Hippocampal formation (tissue), 2 donors: ENCODE measurements at places on chromosomes 4 and X.

DNA sequence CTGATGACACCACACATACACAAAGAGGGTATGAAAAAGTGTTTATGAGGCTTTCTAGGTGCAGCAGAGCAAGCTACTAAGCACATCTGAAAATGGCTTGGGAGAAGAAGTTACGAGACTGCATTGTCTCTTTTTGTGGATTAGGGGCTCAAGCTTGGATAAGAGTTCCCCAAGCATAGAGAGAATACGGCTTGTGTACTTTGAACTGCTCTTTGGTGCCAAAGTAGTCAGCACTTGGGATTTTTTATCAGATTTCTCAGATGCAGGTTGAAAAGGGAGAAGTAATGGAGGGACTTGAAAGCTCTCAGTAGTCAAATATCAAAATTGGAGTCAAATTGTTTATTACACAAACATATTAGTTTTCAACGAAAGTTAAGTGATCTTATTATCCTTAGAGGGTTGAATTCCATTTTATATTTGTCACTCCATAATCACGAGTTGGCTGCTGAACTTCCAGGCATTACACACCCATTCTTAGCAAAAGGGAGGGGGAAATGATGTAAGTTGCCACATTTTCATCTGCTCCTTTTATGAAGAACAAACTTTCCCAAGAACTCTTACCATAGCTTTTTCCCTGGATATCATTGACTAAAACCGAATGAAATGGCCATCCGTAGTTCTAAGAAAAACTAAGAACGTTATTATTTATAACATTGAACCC, 1904.9 kb downstream of the PCDH7 start:
- no peak for DNase-seq

DNA sequence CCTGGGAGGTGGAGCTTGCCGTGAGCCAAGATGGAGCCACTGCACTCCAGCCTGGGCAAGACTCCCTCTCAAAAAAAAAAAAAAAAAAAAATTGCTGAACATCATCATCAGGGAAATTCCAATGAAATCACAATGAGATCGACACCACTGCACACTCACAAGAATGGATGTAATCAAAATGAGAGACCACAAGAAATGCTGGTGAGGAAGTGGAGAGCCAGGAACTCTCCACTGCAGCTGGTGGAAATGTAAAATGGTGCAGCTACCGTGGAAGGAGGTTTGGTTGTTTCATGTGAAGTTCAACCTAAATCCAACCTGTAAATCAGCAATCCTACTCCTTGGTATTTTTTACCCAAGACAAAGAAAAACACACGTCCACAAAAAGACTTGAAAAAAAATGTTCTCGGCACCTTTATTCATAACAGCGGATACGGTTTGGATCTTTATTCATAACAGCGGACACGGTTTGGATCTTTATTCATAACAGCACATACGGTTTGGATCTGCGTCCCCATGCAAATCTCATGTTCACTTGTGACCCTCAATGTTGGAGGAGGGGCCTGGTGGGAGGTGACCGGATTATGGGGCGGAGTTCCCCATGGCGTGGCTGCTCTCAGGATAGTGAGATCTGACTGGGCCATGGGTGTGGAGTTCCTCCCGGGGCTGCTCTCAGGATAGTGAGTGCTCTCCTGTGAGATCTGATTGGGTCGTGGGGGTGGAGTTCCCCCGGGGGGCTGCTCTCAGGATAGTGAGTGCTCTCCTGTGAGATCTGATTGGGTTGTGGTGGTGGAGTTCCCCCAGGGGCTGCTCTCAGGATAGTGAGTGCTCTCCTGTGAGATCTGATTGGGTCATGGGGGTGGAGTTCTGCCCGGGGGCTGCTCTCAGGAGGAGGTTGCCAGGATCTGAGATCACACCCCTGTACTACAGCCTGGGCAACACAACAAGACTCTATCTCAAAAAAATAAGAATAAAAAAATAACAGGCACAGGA, 7.7 kb downstream of the GAK start:
- no peak for DNase-seq

DNA sequence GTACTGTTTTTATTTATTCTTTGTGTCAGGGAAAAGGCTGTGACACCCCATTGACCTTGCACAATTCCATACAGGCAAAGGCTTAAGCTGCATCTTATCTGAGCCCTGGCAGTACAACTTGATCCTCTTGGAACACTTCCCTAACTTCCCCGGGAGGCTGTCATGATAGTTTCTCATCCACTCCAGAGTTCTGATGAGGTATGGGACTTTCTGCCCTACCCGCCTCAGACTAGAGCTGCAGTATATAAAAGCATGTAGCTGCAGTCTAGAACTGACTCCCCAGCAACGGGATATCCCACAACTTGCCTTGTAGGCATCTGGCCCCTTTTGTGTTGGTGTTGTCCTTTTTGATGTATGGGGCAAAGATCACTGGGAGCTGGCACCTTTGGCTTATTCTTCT, 72.7 kb downstream of the FNIP2 start:
- DNase-seq, result no peak

- no peak for DNase-seq
Observed at GRCh38 chrX:45479196-45479834, 278.6 kb upstream of the DIPK2B start.

DNA sequence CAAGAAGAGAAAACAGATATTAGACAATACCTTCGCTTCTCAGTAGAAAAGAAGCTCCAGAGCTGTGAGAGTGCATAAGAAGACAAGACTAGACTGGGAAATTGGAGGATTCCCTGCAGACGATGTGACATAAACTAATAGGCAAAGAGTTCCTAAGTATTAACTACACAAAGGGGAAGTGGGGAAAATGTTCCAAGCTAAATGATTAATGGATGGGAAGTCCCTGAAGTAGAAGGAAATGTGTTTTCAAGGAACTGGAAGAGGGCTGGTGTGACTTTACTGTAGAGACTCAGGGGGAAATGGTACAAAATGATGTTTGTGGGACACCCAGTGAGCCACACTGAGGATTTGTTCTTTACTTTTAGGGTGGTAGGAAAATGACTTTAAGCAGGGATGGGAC, 69.7 kb upstream of the DCLK2 start:
- DNase-seq, result no peak

DNA sequence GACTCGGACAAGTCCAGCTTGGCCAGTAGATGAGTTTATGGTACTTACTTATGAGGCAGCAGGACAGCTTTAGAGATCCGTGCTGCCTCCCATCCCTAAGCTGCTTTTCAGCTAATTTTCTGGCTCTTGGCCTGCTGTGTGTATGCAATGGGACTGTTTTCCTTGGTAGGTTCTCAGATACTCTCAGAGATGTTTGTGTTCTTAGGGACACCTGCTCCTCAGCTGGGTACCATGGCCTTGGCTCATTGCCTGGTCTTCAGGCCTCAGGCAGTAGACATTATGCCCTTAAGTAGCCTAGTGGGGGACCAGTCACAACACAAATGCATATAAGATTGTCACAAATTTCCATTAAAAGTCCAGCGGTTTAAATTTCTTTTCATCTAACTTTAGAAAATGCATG, 688.0 kb downstream of the PCDH7 start:
- no peak for DNase-seq

DNA sequence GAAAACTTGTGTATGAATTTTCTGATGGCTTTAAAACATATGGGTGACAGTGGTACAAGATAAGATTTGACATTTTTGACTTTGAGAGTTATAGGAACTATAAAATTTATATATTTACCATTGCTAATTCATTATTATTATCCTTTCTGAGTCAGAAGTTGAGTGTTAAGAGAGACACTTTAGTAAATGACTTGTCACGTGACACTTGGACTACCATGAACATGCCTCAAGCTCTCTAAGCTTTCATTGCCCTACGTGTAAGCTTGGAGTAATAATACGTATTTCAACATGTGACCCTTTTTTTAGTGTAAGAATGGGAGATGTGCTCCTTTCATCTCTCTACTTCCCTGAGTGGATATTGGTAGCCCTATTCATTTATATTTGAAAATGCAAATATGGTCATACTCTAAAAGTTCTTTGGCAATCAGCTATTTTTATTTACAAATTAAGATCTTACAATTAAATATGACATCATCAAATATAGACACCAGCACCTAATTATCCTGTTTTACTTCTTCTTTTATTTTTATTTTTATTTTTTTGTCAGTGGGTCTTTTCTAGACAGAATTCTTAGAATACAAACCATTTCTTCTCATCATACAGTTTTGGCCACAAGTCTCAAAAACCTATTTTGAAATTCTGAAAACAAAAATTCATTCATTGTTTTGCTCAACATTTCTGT, 837.0 kb downstream of the PDHA2 start:
- DNase-seq, result no peak

DNA sequence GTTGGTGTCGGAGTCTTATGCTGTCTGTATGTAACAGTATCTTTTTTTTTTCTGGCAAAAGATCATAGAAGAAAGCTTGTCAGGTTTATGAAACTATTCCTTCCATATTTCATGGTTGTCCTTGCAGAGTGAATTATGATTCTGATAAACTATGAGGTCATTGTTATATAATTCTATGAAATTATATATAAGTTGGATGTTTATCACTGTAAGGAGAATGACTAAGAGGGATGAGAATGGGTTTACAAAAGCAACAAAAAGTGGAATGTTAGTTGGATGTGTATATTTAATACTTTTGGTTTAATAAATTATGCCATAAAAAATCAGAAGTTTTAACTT, 43.1 kb downstream of the RAPGEF2 start:
- no peak for DNase-seq

DNA sequence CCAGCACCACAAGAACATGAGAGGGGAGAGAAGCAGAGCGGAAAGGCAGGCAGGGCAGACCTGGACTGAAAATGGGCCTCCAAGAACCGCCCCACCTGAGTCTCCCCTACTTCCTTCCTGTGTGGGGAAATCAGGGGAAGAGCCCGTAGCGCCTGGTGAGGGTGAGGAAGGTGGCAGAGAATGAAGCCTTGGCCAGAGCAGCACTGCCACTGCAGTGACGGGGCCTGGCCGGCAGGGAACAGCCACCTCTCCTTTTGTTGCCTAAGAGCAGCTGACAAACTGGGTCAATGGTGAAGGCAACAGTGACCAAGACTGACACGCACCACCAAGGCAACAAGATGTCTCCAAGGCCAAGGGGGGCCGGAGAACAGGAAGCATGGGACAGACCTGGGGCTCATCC, 58.4 kb upstream of the CBR4 start:
- DNase-seq, result no peak

DNA sequence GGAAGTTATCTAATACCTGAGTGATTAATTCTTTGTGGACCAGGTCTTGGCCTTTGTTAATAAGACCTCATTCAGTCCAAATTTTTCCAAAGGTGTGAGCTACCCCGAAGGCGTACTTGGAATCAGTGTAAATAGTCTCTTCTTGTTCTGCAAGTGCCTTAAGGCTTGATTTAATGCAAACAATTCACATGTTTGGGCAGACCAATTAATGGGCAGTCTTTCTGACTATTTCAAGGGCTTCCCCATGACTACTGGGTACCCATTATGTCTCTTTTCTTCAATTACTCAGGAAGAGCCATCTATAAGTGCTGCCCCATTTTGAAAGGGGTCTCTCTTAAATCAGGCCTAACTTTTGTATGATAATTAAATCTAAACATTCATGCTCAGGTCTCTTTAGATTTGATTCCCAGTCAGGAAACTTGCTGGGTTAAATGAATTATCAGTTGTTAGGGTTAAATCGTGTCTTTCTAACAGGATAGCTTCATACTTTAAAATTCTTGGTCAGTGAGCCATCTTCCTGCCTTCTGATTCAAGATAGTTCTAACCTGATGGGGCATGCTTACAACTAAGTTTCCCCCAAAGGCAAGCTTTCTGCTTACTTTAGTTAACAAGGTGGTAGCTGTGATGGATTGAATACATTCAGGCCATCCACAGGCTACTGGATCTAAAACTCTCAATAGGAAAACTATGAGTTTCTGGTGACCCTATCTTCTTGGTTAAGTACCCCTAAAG, 179.6 kb downstream of the CCNG2 start:
- no peak for DNase-seq

DNA sequence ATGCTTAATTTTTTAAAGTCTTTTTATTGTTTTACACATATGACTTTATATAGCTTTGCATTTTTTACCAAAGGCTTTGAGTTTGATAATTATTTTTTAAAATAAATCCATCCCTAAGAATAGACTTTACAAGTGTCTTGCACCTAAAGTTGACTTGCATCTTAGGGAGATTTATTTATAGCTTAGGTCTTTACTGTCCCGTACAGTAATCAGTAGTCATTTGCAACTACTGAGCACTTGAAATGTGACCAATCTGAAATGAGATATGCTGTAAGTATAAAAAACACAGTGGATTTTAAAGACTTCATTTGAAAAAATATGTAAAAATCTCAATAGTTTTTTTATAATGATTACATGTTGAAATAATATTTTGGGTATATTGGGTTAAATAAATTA, 19.2 kb downstream of the TBC1D1 start:
- no peak for DNase-seq

- DNase-seq, result no peak
Observed at GRCh38 chr4:8247047-8247930, 22.3 kb upstream of the HTRA3 start.

GRCh38 chr4:31678356-31678755, 958.2 kb downstream of the PCDH7 start:
- DNase-seq, result no peak

GRCh38 chr4:156442912-156443311, 489.2 kb upstream of the CTSO start:
- DNase-seq, result no peak

GRCh38 chrX:1226249-1226648, 13.8 kb upstream of the CRLF2 start:
- DNase-seq, result no peak

DNA sequence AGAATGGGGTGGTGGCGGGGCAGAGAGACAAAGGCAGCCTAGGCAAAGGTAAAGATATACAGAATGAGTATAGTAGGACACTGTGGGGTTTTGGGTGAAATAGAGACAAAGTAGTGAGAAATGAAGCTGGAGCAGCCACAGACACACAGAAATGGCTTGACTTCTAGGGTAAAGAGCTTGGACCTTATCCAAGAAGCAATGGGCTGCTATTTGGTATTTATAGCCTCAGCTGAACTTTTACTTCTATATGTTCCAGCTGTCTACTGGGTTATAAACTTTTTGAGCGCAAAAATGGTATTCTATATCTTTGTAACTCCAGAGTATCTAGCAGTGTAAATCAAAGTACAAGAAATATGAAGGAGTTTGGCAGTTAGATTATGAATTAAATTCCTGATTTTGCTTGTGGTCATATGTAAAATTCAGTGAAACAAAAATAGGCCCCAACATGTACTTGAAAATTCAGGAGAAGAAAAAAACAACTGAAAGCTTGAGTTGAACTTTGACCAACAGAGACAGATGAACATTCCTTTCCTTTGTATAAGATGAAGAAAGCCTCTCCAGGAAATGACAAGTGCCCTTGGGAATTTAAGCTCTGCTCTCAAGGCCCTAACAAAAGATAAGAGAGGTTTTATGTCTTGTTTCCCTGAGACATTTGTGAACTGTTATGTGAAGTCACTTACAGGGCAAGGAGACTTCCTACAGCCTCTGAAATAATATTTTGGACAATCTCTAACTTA, 354.1 kb downstream of the CHIC1 start:
- no peak for DNase-seq

- DNase-seq, result no peak
Observed at GRCh38 chrX:134792077-134792476, 133.8 kb upstream of the PLAC1 start.

DNA sequence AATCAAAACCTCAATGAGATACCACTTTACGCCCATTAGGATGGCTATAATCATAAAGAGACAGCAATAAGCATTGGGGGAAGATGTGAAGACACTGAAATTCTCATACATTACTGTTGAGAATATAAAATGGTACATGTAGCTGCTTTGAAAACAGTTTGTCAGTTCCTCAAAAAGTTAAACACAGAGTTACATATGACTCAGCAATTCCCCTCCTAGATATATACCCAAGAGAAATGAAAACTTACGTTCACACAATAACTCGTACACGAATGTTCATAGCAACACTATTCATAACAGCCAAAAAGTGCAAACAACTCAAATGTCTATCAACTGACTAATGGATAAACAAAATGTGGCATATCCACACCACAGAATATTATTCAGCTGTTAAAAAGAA, 36.6 kb downstream of the PHF8 start:
- DNase-seq, result no peak
